ENCODE measurements at places on chromosomes 2 and 18.

DNA sequence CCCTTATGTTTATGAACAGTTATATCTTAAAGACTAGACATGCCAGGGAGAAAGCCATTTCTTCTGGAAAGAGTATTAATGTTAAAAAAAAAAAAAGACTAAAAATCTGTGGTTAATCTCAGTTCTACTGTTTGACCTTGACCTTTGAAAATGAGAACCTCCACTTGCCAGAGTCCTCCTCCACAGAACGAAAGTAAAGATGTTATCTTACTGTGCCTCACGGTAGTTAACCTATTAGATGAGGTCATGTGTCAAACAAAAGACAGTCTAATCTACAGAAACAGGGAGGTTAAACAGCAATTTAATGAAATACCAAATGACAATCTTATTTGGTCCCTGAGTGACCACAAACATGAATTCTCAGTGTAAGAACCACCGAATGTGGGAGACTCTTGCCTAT, 51.2 kb downstream of the SLC14A2 start:
- DNase-seq, result no peak

DNA sequence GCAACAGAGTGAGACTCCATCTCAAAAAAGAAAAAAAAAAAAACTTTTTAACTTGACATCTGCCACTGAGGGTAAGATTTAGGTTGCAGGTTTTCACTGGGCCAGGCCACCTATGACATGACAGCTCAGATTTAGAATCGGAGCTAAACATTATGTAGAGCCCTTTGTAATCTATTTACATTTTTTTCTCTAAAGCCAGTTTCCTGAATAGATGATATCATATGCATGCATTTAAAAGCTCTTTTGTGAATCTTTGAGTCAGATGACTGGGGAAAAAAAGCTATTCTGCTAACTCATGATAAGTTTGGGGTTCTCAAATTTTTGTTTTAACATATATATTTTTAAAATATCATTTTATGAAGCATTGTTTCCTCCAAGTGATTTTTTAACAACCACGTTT, 21.3 kb downstream of the PRKAG3 start:
- no peak for DNase-seq

DNA sequence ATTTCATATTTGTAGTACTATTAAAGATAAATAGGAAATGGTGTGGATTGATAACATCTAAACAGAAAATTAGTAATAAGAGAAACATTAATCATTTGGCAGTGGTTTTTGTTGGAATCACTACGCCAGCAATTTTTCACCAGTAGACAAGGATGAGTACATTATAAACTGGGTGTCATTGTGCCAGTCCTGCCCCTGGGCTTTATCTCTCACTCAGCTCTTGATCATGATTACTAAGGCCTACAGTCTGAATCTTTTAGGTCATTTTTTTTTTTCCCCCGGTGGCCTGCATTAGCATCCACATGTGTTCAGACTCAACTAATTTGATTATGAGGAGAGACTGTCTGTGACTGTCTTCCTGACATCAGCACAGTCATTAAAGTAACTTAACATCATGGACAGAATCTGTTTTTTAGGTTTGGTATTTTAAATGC, 16.2 kb downstream of the GULP1 start:
- no peak for DNase-seq

- no peak for DNase-seq
Observed at GRCh38 chr2:61420991-61421544, 49.8 kb downstream of the USP34 start.

DNA sequence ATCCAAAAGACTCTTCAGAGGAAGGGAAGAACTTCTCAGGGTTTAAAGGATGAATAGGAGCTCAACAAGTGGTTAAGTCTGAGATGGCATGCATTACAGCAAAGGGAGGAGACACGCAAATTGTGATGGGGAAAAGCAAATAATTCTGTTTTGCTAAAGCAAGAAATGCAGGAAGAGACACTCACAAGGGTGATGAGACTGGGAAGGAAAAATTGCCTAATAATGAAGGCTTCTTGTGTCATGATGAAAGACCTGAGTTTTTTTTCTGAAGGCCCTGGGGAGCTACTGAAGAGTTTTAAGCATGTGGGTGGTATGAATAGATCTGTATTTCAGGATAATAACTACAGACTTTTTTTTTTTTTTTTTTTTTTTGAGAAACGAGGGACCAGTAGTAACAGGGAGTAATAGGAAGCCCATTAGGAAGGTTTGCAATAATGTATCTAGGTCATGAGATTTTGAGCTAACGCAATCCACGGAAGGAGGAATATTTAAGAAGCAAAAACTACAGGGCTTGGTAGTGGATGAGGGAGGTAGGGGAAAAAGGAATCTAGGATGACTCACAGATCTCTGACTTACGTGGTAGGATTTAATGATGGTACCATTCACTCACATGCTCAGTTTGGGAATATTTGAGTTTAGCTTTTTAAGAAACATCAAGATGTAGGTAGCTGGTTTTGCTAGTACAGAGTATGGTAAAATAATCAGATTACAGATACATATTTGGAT, 16.0 kb upstream of the SERPINB3 start:
- no peak for DNase-seq

- no peak for DNase-seq
Observed at GRCh38 chr2:126494593-126494992, 161.4 kb upstream of the GYPC start.

GRCh38 chr2:84886791-84887190, 5.9 kb upstream of the TRABD2A start:
- no peak for DNase-seq

DNA sequence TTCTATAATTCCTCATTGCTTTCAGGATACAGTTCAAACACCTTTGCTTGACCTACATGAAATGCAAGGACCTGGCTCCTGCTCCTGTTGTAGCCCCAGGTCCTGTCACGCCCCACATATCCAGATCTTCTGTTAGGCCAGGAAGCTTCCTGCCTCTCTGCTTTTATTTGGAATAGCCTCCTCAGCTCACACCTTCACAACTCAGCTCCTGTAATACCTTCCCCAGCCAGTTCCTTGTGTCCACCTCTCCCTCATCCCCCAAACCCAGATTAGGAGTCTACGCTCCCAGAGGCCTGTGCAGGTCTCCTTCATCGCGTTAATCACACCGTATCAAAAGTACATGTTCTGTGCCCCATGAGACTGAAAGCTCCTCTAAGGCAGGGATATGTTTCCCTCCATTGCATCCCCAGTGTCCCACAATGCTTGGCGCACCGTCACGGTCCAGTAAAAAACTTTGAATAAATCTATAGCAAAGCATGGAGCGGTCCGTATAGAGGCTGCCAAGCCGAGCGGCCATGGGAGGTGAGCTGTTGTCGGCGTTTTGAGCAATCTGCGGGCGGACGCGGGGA, 371 bp downstream of the MDH1B start:
- DNase-seq, result no peak

DNA sequence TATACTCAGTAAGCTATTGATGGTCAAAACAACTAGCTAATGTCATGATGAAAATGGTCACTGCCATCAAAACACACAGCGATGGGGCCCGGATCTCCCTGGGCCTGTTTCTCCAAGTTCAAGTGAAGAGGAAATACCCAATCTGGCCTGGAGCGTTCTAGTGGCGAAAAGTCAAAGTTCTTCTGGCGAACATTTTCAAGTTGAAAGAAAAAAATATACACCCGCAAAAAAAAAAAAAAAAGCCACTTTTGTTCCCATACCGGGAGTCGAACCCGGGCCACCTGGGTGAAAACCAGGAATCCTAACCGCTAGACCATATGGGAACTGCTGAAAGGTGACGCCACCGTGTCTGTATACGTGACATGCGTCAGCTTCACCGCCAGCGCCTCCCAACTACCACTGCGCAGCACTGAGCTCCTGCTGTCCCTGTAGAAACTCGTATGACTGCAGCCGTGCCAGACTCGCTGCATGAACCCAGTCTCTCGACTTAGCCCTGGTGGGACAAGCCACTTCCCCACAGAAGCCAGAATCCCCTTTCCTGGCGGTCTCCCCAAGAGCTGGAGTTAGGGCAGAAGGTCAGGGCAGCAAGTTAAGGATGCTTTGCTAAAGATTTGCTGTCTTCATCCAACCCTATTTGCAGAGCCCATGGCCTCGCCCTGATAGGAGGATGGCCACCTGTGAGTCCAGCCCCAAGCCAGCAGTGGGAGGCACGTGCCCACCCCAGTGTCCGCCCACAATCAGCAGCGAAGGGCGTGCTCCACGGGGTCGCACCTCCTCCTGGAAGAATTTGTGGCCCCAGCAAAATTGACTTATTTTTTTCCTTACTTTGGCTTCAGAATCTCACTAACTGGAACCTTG, 5.6 kb upstream of the IMP4 start:
- peak; percentile 81 for DNase-seq

DNA sequence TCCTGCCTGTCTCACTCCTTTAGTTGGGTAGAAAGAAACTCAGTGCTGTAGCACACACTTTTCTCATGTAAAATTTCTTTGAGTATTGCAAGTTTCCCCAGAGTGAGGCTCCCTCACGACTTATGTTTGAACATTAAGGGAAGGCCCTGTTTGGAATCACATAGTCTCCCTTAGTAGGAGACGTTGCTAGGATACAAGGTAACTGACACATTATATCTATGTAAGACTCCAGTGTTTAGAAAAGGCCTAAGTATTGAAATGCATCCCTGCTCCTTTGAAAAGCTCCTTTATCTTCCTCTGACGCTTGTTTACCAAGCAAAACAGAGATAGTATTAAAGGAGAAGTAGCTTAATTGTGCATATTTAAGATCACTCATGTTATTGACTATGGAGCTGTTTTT, 248.2 kb downstream of the PHLPP1 start:
- peak; percentile 80 for DNase-seq

- DNase-seq, result no peak
Observed at GRCh38 chr2:207255565-207256470, 90.1 kb upstream of the KLF7 start.

- no peak for DNase-seq
Observed at GRCh38 chr18:28406533-28406932, 229.6 kb upstream of the CDH2 start.

DNA sequence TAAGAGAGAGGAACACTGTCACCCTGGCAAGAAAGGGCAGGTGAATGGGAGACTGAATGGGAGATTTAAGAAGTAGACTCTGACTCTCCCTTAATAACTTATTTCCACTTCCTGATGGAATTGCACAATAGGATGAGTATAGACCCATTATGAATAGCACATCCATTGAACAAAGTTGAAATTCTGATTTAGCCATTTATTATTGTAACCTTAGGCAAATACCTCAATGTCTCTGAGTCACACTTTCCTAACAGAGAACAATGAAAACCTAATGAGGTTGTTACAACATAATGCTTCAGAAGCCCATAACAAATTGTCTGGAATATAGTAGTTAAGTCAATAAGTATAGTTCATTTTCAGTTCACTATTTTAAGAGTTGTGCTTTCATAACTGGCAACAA, 78.9 kb downstream of the NRXN1 start:
- DNase-seq, result no peak

GRCh38 chr2:8158711-8159110, 523.1 kb upstream of the ID2 start:
- no peak for DNase-seq

GRCh38 chr18:63311118-63312018, 8.2 kb downstream of the BCL2 start:
- DNase-seq, result no peak

- DNase-seq, result no peak
Observed at GRCh38 chr2:163934131-163934530, 198.3 kb upstream of the FIGN start.

DNA sequence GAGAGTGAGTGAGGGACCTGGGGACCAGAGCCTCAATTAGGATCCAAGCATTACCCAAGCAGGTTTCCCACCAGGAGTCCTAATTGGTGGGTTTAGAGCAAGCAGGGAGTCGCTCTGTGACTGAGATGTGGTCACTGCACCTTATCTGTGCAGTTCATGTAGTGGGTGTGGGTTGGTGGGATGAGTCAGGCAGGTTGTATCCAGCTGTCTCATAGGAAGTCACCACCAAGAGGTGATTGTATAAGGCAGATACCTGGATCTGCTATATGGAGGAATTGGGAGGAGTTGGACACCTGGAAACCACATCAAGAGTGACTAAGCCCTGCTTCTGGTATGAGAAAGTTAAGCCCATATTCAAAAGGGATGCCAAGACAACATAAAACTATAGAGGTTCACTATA, 106.8 kb downstream of the ARHGAP28 start:
- no peak for DNase-seq

GRCh38 chr2:19872302-19872701, 29.5 kb downstream of the TTC32 start:
- no peak for DNase-seq

DNA sequence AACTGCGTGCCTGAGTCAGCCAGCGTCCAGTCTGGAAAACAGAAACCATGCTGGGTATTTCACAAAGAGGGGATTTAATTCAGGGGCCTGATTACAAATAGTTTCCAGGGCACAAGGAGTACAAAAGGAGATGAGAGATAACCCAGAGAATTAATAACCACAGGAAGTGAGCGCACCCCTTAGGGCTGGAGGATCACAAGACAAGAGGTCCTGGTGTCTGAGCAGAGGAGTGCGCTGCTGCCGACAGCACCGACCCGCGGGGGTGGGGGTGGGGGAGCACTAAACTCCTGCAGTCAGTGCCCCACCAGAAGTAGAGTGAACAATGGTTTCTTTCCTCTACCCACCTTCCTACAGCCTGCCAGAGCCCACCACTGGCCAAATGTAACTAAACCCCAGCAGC, 20.8 kb upstream of the MAL start:
- DNase-seq, result no peak

GRCh38 chr2:28342081-28342967, 50.3 kb upstream of the FOSL2 start:
- DNase-seq, result no peak

GRCh38 chr18:13176847-13177246, 41.7 kb upstream of the LDLRAD4 start:
- DNase-seq, result no peak

GRCh38 chr2:29902356-29902755, 19.0 kb downstream of the ALK start:
- DNase-seq, result no peak

DNA sequence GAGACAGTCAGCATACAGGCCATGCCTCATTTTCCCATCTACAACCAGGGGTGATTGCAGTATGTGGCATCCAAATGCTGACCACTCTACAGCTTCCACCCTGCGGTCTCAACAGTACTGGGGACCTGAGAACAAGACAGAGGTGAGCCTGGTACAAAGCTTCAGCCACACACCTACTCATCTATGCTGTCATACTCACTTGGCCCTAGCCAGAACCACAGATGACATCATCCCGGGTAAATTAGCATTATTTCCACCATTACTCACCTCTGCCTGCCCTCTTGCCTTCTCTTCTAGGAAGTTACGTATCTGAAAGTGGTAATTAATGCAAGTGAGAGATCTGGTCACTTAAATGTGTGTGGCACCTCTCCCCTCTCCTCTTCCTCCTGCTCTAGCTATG, 208.2 kb upstream of the ARL4C start:
- DNase-seq, result no peak

Data from NCI-H1930 (cell line).